HCT116 (cell line): ENCODE measurements at places on chromosomes 13 and 19.

DNA sequence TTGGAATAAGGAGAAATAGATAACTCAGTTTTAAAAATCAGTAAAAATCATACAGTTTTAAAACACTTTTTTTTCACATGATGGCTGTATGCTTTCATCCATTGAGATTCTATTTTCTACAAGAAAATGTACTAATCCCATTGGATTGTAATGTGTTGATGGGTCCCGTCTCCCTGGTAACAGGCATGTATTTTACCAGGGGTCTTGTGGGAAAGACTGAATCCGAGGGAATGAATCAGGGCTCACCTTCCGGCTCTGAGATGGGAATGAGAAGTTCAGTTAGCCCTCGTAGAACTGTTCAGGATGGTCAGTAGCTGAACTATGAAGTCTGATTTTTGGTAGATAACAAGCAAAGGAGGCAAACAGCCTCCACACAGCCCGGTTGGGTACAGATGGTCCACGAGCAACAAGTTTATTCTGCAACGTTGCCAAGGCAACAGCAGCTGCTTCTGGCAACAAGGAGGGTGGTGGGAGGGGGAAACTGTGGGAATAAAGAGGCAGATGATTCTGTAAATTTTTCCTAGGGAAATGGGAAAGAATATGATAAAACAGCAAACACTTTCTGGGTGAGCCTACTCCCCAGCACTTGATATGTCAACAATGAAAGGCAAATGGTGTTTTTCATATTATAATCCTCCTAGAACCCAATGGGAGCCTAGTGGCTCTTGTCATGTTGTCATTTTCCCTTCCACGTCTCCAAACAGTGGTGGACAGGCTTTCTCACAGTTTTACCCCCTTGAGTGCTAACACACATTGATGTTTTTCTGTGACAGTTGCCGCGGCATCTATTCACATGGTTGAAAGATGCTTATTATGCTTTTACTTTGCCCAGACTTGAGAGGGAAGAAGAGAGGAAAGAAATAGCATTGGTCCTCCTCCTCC, 12.4 kb upstream of the SIAH3 start:
- DNase-seq = no peak

GRCh38 chr19:18366021-18366435, 19.9 kb upstream of the GDF15 start:
- DNase-seq = no peak

- no peak for DNase-seq
These were observed 549.2 kb upstream of the KLF12 start for GRCh38 chr13:74683411-74683810.

GRCh38 chr19:14103310-14103709, 12.8 kb upstream of the SAMD1 start:
- DNase-seq = no peak

DNA sequence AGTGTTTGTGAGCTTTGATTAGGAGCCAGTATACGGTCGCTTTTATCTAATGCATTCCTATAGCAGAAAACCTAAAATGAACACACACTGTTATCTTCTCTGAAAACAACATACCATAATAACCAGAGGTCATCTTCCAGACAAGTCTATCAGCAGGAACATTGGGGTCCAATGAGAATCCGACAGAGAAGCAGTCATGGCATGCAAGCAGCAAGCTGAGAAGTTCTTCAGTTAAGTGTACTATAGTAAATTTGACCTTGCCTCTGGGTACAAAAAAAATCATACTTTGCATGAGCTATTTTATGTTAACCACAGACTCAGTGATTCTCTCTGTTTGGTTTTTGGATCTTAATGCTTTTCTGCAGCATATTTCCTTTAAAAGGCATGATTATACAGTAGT, 1505.1 kb downstream of the PCDH9 start:
- no peak for DNase-seq

GRCh38 chr13:81577601-81578195, 1236.8 kb upstream of the SPRY2 start:
- DNase-seq = no peak

GRCh38 chr13:30844548-30845296, 61.3 kb upstream of the MEDAG start:
- DNase-seq = no peak

DNA sequence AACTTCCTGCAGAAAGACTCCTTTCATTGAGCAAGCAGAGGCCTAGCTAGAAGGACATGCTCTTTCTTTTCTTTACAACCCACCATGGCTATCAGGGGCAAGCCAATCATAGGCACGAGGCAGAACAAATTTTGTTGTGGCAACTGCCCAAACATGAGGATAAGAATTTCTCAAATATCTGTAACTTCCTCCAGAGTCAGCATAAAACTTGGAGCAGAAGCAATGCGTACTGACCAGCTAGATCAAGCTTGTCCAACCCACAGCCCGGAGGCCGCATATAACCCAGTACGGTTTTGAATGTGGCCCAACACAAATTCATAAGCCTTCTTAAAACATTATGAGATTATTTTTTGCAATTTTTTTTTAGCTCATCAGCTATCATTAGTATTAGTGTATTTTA, 87.0 kb upstream of the SOX21 start:
- DNase-seq = no peak

- no peak for DNase-seq
These were observed 72.1 kb upstream of the ZNF43 start for GRCh38 chr19:21908066-21908465.

GRCh38 chr13:47865883-47866282, 135.2 kb downstream of the SUCLA2 start:
- no peak for DNase-seq

DNA sequence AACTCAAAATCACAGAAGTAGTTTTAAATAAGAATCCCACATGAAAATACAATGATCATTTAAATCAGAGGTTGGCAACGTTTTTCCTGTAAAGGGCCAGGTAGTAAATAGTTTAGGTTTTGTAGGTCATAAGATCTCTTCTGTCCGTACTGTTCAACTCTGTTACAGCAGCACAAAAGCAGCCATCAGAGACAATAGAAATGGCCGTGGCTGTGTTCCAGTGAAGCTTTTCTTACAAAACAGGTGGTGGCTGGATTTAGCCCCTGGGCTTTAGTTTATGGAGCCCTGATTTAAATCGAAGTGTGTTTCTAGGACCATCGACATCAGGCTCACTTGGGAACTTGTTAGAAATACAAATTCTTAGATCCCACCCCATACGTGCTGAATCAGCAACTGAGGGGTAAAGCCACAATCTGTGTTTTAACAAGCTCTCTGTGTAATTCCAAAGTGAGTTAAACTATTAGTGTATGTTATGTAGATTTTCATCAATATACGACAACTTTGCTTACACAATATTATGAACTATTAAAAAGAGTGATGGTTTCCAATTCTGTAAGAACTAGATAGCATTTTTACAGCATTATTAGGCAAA, 54.8 kb upstream of the MIR17HG start:
- no peak for DNase-seq

DNA sequence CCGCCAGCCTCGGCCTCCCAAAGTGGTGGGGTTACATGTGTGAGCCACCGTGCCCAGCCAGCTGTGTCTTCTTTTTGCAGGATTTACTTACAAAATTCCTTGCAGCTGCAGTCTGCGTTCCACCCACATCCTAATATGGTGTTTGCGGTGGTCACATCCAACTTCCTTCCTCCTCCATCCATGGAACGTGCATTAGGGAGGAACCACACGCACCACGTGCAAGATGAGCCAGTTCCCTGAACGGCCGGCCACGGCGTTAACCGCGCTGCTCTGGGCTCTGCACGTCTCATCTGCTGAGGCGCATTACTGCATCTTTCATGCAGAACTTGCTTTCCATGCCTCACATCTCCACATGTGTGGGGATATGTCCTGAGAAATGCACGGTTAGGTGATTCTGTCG, 13.0 kb upstream of the SIGLEC11 start:
- DNase-seq = no peak

DNA sequence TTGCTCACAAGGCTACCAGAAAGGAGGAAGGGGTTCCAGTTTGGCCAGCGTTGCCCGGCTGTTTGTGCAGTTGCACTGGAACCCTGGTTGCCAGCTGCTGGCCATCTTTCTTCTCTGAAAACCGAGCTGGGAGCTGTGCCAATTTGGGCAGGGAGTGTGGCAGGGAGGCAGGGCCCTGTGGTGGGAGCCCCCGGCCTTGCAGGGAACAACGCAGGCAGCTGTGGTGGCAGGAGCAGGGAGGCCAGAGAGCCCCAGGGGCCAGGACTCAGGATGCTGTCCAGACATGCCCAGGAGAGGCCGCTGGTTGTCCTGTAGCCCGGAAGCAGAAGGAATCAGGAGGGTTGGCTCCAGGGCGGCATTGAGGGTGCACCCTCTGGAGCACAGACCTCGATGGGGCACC, 4.8 kb downstream of the KMT5C start:
- DNase-seq = no peak

- no peak for DNase-seq
These were observed 39.7 kb downstream of the RCBTB2 start for GRCh38 chr13:48493066-48493765.

- peak; percentile 4 for DNase-seq
These were observed 27.9 kb downstream of the FAM124A start for GRCh38 chr13:51249770-51250741.
